Fibroblast of the conjunctiva (primary cell): ENCODE measurements at places on chromosomes 6 and 20.
A peak's percentile ranks its signal among the peaks of the same experiment; 100 is the strongest.

GRCh38 chr20:13338999-13339411 is 117.9 kb downstream of the ISM1 start:
- no peak for DNase-seq

GRCh38 chr6:139931747-139932146 is 557.3 kb upstream of the CITED2 start:
- DNase-seq: no peak

DNA sequence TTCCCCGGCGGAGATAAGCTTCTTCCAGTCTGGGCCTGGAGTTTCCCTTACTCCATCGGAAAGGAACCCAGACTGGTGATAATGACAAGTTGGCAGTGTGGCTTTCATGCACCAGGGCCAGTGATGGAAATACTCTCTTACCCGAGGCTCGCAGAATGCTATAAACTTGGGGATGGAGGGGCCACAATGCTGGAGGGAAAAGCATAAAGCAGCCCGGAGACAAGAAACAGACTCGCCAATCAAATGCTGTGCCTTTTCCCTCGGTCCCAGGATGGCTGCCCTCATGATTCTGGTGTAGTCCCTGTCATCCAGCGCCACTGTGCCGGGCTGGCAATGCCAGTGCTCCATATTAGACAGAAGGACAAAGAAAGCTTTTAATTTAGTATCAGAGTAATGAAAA is 325.6 kb downstream of the THBS2 start:
- no peak for DNase-seq

DNA sequence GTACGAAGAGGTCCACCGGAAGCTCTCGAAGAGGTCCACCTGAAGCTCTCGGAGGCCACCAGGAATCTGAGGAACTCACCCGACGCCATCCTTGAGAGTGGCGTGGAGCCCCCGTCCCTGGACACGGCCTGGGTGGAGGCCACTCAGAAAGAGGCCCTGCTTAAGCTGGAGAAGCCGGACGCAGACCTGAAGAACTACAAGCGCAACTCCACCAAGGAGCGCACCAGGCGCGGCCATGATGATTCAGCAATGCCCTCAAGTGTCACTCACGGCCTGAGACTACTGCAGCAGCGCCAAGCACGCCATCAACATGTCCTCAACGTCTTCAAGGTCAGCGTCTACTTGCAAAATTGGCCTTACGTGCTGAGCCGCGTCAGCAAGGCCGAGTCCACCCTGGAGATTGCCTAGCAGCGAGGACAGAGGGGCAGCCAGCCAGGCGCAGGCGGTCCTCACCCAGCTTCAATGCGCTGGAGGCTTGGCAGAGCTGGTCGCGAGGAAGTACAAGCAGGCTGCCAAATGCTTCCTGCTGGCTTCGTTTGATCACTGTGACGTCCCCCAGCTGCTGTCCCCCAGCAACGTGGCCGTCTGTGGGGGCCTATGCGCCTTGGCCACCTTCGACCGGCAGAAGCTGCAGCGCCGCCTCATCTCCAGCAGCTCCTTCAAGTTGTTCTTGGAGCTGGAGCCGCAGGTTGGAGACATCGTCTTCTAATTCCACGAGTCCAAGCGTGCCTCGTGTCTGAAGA is 7.7 kb upstream of the GJA10 start:
- DNase-seq: no peak

DNA sequence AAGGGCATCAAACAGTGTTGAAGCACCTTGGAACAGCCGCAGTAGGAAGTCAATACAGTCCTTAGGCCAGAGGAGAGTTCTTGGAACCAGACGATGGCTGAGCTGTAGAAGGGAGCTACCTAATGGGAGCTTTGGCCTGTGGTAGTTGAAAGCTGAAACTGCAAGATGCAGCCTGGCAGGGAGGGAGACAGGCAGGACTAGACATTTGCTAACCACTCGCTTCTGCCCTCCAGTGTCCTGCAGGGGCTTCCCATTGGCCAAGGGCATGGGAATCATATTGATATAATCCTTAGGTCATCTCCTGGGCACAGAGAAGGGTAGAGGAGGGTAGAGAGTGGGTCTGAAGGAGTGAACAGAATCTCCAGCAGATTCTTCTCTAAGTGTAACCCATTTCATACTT is 60.4 kb downstream of the TPD52L1 start:
- no peak for DNase-seq

DNA sequence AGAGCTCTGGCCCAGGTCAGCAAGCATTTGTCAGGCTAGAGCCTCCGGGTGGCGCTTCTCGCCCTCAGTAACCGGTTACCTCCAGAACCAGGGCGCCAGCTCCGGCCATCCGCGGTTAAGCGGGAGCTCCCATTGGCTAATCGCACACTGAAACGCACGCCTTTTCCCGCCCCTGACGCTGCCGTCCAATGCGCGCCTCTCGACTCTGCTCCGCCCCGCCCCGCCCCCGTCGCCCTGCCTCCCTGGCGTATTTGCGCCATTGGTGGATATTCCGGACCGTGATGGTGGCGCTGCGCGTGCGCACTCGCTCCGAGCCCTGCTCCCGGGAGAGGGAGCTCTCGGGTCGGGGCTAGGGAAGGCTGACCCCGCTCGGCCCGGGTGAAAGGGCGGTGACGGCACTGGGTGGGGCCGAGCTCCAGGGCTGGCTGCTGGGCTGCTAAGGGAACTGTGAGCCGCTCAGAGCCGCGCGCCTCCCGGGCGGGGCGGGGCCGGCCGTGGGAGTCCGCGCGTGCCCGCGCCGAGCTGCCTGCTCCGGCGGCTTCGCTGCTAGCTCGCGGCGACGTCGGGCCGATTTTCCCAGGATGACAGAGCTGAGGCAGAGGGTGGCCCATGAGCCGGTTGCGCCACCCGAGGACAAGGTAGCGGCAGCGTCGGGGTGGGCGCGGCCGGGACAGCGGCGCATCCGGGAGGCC is at the start of gene CDS2:
Gene CDS2, plus strand, starts transcription at position 497 of the 692 bp plus-strand sequence. Its CDS starts 85 bp downstream, at position 582.
- peak; percentile 98 for DNase-seq

DNA sequence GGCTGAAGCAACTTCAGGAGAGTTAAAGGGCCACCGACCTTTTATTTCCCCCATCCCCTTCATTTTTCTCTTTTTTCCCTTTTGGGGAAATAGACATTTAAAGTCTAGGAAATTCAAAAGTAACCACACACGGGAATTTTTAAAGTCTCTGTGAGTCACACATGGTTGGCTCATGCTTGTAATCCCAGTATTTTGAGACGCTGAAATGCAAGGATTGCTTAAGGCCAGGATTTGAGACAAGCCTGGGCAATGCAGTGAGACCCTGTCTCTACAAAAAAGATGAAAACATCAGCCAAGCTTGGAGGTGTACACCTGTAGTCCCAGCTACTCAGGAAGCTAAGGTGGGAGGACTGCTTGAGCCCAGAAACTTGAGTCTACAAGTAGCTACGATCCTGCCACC is 34.2 kb downstream of the KATNA1 start:
- no peak for DNase-seq
